ENCODE measurements at places on chromosomes 2 and 18.
A peak's percentile ranks its signal among the peaks of the same experiment; 100 is the strongest.

DNA sequence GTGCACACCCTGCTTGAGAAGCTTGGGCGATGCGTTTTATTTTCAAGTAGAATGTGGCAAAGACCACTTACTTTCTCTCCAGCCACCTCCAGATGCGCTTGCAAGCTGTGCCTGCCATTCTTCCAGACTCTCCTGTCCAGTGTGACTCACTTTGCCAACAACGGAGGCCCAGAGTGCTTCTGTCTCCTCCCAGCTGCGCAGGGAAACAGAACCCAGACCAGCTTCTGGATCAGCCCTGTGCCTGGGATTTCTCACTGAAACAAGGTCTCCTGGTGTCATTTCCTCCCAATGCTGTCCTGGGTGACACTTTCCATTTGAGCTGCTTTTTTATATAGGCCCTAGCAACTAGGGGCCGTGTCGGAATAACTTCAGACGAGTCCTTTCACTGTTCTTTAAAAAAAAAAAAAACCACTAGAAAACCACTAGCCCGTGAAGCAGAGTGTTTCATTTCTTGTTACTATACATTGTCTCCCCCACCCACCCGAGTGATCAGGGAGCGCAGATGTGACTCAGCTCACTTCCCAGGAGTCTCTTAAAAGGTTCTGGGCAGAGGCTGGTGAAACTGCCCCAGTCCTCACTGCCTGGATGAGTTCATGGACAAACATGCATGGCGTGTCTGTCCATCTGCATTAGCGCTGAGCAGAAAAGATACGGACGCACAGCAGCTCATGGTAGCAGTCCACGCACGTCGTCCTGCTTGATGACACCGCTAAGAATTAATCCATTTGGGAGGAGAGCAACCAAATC is 25.3 kb upstream of the RPL31 start:
- peak; percentile 86 for DNase-seq

GRCh38 chr2:205994344-205994743 is 91.6 kb downstream of the INO80D start:
- no peak for DNase-seq

GRCh38 chr18:48428475-48429177 is 19.4 kb upstream of the ZBTB7C start:
- no peak for DNase-seq

- DNase-seq, result no peak
Observed at GRCh38 chr2:120272763-120273481, 20.3 kb downstream of the RALB start.
